H4 (cell line): ENCODE measurements at places on chromosomes 16 and 17. TPM values are rescaled to one million over a fixed set of nuclear protein-coding genes. Genes with fewer than 3 reads are reported as not detected.

DNA sequence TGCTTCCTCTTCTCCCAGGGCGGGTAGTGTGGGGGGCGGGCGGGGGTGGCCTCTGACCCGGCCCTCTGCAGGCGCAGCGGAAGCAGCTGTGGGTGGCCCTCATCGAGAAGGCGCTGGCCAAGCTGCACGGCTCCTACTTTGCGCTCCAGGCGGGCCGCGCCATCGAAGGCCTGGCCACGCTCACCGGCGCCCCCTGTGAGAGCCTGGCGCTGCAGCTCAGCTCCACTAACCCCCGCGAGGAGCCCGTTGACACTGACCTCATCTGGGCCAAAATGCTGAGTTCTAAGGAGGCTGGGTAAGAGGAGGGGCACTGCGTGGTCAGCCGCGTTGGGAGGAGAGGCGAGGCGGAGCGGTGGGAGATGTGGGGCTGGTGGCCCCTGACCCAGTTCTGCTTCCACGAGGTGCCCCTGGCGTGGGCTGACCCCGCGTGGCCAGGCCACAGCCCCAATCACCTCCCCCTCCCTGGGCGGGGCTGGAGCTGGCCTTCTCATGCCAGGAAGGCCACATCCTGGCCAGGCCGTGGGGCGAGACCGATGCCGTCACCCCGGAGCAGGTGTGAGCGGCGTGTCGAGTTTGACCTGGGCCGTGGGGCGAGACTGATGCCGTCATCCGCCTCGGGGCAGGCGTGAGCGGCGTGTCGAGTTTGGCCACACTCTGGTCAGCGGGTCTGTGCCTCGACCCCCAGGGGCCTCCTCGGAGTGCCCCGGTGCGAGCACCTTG, 10.5 kb upstream of the PRR35 start:
- no peak for DNase-seq

DNA sequence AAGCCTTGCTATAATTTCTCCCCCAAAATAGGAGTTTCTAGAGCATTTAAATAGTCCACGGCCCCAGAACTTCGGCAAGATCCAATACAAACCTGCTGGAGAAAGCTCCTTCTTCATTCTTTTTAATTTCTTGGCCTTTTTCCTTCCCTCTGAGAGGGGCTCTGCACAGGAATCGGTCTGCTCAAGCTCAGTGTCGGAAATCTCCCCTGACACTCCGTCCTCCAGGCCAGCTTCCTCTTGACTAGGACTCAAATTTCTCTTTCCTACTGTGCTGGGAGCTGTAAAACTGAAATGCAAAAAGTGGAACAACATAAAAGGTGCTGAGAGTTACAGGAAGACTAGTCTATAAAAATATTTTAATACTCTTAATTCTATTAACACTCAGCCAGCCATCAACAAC, 183.3 kb downstream of the PARN start:
- DNase-seq, result no peak

DNA sequence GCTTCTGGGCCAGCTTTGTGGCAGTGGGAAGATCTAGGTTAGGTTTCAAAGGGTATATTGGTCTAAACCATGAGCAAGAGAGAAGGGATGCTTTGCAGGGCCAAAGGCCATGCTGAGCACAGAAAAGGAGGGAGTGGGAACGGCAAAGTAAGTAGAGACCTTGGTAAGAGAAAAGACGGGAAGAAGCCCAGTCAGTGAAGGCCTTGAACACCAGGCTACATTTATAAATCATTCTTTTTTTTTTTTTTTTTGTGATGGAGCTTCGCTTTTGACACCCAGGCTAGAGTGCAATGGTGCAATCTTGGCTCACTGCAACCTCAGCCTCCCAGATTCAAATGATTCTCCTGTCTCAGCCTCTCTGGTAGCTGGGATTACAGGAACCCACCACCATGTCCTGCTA, 18.1 kb downstream of the TOM1L2 start:
- no peak for DNase-seq

GRCh38 chr17:58363457-58364185, 11.6 kb upstream of the SUPT4H1 start:
- DNase-seq, result no peak

KRTAP1-1 gene
- not detected in 2 replicates for total RNA-seq
